ENCODE measurements at places on chromosomes 7 and 10.

DNA sequence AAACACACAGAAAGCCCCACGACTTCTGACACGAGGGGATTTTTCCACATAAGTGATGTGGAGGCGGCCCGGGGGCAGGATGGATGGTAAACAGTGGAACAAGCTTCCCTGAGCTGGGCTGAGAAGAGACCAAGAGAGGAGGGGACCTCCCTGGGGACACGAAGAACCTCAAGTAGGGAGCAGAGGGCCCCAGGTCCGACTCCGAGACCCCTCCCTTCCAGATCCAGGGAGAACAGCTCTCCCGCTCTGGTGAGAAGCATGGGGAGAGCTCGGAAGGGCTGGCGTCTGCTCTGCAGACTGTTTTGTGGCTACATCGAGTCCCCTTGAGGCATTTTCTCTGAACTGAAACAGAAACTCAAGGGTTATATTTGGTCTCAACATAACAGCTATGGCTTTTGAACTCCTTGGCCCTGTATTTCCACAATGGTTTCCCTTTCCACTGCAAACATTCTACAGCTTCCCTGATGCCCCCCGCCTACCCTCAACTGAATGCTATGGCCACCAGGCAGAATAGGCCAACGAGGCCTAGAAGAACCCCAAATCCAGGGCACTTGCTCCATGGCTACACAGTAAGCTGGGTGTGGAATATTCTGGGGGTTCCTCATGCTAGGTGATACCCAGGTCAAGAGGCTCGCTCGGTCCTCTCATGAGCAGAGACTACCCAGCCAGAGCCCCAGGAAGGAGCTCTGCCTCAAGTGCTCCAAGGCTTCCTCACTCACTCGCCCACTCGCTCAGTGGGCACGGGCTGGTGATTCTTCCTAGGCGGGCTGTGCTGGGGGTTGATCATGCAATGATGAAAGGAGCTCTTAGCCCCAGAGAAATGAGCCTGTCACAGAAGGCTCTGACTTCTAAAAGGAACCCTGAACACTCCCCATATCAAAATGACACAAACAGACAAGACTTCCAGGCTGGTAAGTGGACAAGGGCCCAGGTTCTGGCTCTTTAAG, 47.5 kb downstream of the FAM53B start:
- DNase-seq, result no peak

DNA sequence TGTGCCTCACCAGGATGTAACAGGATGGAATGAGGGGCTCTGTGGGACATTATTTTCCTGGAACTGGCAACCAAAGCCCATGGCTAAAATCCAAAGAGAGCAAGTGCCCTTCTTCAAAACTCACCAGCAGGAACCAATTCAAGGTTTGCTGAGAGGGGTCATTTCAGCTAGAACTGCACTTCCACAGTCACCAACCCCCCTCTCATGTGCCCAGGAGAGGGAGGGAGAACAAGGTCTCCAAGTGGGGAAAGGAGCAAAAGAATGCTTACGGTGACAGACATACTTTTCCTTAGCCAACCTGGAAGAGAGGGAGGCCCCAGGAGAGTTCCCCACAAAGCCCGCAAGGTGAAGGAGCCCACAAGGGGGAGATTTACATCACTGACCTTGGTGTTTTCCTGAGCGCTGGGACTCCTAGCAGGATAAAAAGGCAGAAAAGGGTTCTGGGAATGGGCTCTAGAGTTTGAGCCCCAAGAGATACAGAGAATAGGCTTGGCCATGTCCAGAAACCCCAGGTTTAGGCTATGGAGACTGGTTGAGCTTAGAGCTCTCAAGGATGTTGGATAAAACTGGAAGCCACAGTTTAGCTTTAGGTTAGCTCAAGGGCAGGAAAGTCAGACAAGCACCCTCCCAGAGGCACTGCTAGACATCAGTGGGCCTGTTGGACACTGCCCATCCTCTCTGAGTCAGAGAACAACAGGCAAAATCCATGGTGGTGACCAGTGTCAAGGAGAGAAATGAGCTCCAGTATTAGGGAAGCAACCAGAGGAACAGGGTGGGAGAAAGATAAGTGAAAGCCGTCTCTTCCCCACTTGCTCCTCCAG, 63.9 kb upstream of the GHITM start:
- DNase-seq, result no peak

DNA sequence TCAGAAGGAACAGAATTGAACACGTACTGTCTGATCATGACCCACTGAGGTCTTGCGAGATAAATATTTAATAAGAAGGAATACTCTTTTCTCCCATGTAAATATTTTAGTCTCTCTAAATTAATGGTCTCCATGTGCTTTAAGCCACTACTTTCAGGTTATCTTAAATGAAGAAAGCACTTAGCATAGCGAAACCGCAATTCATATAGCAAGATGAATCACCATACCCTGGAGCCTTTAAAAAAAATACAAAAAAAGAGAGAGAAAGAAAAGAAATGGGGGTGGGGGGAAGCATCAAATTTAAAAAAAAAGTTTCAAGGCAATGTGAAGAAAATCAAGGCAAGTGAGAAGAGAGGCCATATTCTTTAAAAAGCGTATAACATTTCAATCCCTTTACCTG, 82.5 kb downstream of the CTTNBP2 start:
- no peak for DNase-seq

GRCh38 chr10:60893231-60893630, 50.8 kb downstream of the RHOBTB1 start:
- no peak for DNase-seq

GRCh38 chr7:76356823-76357222, 2.0 kb downstream of the YWHAG start:
- DNase-seq, result no peak

All from stimulated activated CD4-positive, alpha-beta T cell treated with anti-CD3 and anti-CD28 coated beads, Interleukin-15, amount 100 ng/mL, for 1 hour (primary cell).